ENCODE measurements at places on chromosomes 6 and 20.

- DNase-seq, result no peak
Measured at GRCh38 chr6:30061858-30062458, 893 bp downstream of the POLR1H start.

GRCh38 chr20:64042054-64042781 lies 6.2 kb downstream of the C20orf204 start:
- no peak for DNase-seq

- DNase-seq, result no peak
Measured at GRCh38 chr6:1309366-1309765, 2.5 kb upstream of the FOXQ1 start.

DNA sequence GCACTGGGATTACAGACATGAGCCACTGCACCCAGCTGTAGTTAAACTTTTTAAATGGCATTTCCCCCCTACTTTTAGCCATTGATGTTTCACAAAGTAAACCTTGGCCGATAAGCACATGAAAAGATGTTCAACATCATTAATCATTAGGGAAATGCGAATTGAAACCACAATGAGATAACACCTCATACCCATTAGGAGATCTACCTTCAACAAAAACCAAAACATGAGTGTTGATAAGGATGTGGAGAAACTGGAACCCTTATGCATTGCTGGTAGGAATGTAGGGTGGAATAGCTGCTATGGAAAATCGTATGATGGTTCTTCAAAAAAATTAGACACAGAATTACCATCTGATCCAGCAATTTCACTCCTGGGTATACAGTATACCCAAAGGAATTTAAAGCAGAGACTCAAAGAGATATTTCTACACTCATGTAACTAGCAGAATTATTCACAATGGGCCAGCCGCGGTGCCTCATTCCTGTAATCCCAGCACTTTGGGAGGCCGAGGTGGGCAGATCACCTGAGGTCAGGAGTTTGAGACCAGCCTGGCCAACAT lies 286.5 kb upstream of the JARID2 start:
- DNase-seq, result no peak

- DNase-seq, result no peak
Measured at GRCh38 chr20:64211874-64212658, 43.5 kb upstream of the PCMTD2 start.

GRCh38 chr20:60984666-60985065 lies 267.4 kb upstream of the CDH4 start:
- no peak for DNase-seq

DNA sequence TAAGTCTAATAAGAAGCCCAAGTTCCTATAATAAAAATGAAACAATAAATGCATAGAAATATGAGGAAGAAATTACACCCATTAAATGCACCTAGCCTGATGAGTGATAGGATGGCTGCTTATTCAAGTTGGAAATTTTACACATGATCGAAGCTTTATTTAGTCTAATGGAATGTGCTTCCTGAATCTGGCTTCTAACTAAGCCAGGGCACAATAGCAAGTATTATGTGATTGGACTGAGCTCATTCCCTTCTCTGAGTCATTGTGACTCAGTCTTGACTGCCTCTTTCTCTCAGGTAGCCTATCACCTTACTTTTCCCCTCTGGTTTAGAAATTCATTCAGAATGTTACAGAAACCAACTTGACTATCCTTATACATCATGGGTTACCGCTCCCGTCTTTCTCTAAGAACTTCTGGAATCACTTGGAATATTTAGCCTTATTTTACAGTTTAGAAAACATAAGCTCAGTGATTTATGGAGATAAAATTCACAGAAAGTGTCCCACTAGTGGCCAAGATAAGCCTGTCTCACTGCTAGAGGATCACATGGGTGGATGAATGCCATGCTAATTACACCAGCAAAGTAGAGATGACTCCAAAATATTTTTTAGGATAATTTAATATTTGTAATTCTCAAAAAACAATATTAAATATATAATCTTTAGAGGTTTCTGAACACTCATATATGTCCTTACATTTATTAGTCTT lies 505.3 kb upstream of the JAG1 start:
- DNase-seq, result peak; percentile 40

GRCh38 chr20:34971561-34972235 lies 16.0 kb downstream of the MYH7B start:
- DNase-seq, result no peak

- DNase-seq, result no peak
Measured at GRCh38 chr6:161721511-161721910, 447.6 kb upstream of the AGPAT4 start.

DNA sequence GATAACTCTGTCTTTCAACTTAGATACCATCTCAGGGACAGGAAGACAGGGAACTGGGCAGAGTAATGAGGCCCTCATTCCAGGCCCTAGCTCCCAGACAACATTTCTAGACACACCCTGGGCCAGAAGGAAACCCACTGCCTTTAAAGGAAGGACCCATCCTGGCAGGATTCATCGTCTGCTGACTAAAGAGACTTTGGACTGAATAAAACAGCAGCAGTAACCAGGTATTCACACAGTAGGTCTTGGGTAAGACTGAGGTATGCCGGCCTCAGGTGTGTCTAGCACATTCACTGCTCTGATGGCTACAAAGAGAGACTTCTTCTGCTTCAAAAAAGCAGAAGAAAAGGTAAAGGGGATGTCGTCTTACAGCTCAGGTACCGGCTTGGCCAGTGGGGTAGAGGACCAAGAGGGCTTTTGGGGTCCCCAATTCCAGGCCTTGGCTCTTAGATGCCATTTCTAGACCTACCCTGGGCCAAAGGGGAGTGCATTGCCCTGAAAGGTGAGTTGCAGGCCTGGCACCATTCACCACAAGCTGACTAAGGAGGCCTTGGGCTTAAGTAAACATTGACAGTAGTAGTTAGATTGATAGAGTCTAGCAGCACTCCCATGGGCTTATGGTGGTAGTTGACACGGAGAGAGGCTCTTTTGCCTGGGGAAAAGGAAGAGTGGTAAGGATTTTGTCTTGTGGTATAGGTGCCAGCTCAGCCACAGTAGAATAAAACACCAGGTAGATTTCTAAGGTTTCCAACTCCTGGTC lies 13.4 kb downstream of the SNX14 start:
- no peak for DNase-seq

DNA sequence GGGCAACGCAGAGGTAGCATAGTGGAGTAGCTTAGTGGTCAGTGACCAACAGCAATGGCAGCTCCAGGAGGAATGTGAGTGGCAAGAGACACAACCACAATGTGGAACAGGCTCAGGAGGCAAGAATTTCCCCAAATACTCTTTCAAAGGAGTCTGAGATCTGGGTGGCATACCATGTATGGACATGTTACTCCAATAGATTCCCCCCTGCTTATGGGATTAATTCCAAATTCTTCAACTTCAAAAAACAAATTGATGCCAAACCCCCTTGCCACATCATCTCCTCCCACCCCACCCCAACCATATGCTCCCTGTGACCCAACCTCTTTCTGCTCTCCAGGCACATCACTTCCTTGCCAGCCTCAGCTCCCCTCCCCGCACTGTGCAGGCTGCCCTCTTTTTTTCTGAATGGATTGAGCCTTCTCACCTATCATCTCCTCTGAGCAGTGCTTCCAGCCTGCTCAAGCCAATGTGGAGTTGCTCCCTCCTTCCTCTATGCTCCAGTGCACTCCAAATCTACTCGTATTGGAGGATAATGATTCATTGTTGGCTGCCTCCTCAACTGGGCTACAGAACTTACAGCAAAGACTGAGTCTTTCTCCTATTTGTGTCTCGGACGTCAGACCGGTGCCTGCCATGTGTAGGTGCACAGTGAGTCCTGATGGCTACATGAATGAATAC lies 93.0 kb upstream of the CEP85L start:
- DNase-seq, result peak; percentile 50

DNA sequence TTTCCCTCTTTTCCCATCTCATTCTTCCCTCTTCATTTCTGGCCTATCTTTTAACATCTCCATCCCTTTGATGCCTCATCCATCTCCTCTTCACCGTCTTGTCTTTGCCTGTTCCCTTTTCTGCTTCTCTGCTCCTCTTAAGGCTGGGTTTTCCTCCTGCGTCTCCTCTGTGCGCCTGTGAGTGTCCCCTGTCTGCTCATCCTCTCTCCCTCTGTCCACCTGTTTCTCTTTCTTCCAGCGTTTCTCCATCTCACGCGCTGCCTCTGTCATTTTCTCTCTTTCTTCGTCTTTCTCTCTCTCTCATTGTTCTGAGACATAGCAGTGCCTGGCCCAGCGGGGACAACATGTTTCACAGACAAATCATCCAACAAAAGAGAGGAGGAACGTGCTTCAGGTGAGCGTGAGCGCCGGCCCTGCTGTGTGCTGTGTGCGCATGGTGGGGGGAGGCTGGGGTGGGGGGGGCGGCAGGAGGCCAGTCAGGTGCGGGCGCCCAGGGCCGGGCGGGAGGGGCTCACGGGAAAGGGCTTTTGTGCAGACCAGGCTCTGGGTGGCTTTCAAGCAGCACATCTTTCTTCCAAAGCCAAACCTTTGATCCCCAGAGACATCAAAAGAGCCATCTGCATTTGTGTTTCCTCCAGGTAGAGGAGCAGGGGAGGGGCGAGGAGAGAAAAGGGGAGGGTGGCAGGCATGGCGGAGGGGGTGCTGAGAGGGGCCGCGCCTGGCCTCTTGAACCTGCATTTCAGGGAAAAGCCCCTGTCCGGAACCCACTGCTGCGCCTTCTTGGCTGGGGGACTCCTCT lies 121.3 kb downstream of the VEGFA start:
- no peak for DNase-seq

DNA sequence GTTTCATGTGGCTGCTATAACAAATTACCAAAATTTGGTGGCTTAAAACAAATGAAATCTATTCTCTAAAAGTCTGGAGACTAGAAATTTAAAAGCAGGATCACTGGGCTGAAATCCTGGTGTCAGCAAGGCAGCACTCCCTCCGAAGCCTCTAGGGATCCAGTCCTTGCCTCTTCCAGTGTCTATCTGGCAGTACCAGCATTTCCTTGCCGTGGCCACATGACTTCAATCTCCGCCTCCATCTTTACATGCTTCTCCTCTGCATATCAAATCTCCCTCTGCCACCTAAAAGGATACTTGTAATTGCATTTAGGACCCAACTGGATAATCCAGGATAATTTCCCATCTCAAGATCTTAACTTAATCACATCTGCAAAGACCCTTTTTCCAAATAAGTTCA lies 30.2 kb downstream of the ARHGAP18 start:
- DNase-seq, result peak; percentile 33

DNA sequence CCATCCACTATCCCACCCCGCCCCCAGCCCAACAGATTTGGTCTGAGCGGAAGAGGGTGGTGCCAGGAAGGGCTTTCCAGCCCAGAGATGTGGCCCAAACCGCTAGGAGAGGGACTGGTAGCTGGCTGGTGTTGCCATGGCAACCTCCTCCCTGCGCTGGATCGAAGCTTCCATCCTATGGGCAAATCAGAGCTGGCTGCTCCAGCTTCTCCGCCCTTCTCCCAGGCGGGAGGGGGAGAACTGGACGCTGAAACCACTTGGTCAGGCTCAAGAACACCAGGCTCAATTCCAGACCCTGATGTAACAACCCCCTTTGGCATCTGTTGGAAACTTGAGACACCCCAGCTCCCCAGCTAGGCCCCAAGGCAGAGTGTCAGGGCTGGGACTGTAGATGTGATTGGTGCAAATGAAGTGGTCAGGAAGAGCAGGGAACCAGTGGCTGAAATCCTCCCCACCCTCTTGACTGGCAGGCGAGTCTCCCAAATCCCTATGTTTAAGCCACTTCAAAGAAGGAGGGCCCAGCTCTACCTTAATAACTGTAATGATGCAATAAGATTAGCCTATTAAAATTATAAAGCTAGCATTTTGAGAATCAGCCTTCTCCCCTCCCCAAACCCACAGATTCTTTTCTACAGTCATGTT lies 4.2 kb downstream of the RIMS4 start:
- peak; percentile 37 for DNase-seq

GRCh38 chr6:26486358-26486757 lies 13.7 kb upstream of the BTN1A1 start:
- no peak for DNase-seq
